Activated CD8-positive, alpha-beta memory T cell treated with anti-CD3 and anti-CD28 coated beads for 1 hour (primary cell): ENCODE measurements at places on chromosomes 16 and 17.

DNA sequence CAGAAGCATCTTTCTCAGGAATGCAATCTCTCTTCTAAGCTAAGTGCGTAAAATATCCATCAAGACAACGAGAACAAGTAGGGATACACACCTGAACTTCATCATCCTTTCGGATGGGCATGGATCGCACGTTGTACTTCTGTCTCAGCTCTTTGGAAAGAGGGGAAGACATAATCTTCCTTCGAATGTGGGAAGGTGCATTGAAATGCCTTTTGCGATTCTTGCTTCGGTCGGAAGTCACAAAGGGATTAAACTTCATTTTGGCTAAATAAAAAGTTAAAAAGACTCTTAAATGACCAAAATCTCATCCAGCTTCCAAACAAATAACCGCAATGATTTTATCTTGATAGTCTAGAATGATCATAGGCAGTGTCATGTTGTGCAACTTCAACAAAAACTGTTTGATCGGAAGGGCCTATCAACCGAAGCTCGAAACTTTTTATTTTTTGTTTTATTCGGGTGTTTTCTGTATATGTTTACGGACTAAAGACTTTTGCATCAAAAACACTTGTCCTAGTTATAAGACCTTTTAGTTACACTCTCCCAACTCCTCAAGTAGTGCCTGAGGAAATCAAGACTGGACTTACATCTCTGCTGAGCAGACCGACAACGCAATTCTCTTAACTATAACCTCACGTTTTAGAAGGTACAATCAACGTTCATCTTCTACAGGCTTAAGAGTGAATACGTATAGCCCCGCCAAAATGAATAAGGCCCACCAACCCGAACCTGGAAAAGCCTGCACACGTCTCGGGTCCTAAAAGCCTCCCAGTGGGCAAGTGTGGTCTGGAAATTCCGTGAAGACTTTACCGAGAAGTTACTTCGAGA lies 727 bp downstream of the RPL26 start:
- DNase-seq, result no peak

GRCh38 chr16:53681354-53681753 lies 22.3 kb downstream of the RPGRIP1L start:
- DNase-seq, result no peak

DNA sequence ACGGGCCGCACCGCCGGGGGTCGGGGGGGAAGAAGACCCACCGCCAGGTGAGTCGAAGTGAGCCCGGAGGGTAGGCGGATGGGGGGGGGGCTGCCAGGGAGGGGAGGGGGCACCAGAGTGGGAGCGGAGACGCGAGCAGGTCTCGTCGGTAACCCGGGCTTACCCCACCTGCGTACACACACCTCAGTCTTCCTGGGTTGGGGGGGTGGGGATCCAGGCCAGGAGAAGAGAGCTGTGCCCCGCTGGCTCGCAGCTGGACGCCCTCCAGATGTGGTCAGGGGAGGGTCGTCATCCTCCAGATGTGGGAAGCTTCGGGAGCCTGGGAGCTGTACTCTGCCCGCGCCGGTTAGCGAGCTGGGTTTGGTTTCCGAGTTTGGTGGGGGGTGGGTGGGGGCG lies 1.2 kb downstream of the CACNA1G start:
- DNase-seq, result no peak

- no peak for DNase-seq
These were observed 679.7 kb upstream of the SOX9 start for GRCh38 chr17:71441098-71441497.

DNA sequence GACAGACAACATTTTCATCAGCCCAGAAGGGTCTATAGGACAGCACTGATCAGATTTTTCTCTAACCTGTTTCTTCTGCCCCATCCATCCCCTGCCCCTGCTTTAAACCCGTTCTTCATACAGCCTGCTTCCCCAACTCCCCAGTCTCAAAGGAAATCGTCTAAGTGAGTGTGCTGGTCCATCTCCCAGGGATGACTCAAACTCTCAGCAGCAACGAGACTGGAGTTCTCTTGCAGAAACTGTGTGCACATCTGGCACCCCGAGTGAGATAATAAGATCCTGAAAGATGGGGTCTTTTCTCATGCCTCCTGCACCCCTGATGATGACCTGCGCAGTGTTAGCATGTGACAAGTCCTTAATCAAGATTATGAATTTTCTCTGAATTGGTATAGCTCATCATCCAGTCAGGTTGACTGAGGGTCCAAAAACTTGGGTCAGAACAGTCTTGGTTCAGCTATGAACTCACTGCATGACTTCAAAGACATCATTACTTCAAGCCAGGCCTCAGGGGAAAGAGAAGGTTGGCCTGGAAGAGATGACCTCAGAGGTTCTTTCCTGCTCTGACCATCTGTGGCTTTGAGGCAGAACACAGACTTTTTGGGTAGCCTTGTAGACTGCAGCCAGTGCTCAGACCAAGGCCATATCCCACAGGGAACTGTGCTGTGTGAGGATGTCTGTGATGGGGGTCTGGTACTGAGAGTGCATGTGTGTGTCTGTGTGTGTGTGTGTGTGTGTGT lies 117.9 kb downstream of the SPACA3 start:
- no peak for DNase-seq

- DNase-seq, result no peak
These were observed 2.5 kb downstream of the GRIN2C start for GRCh38 chr17:74857191-74857590.

GRCh38 chr16:15983898-15984297 lies 34.5 kb downstream of the ABCC1 start:
- no peak for DNase-seq

DNA sequence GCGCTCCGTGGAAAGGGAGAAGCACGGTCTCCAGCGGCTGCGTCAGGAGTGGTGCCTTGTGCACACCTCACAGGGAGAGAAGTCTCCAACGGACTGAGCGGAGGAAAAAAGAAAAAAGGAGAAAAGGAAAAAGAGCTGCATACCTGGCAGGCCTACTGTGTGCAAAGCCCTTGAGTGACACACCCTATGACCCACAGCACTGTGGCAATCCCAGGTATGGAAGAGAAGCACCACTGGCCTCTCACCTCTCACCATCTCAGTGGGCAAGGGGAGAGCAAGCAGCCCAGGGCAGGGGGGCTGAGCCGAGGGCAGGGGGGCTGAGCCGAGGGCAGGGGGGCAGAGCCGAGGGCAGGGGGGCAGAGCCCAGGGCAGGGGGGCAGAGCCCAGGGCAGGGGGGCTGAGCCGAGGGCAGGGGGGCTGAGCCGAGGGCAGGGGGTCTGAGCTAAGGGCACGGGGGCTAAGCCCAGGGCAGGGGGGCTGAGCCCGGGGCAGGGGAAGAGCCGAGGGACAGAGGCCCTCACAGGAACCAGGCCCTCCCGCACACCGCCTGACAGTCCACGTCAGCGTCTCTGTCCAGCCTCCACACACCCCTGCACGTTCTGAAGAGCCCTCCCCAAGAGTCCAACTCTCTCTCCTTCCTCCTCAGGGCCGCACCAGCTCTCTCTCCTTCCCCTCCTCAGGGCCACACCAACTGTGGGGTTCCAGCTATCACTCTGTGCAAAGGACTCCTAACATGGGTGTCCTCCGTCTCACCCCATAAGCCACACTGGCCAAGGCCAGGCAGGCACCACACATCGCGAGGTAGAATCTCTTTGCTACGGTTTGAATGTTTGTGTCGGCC lies 105.8 kb downstream of the ZNF778 start:
- no peak for DNase-seq

GRCh38 chr17:40218006-40218739 lies 931 bp upstream of the WIPF2 start:
- no peak for DNase-seq

DNA sequence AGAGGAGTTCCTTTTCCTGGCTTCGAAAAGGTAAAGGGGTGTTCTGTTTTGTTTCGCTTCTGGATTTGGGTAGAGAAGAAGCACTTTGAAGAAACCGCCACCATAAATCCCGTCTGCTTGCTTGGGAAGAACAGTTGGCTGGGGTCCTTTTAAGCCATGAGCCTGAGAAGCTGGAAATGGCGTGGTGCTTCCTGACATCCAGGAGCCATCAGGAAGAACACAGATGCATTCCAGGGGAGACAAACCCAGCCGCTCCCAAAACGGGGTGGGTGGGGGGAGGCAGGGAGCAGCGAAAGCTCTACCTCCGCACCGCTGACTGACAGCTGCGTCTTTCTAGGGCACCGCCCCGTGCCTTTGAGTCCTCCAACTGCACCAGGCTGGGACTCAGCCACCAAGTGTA lies 91.6 kb downstream of the ZDHHC7 start:
- DNase-seq, result no peak

DNA sequence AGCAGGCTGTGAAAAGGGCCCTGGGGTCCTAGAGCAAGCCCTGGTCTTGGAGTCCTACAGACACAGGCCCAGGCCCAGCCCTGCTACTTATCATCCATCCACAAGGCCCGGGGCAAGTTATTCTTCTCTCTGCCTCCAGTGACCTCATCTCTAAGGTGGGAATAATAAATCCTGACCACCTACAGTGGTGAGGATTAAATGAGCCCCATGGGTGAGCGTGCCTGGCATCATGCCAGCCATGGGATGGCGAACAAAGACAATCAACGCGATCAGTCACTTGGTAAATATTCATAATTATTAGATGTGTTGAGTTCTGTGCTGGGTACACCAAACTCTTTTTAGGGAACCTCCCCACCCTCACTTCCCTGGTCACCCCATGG lies 5.5 kb downstream of the KRT15 start:
- DNase-seq, result no peak

DNA sequence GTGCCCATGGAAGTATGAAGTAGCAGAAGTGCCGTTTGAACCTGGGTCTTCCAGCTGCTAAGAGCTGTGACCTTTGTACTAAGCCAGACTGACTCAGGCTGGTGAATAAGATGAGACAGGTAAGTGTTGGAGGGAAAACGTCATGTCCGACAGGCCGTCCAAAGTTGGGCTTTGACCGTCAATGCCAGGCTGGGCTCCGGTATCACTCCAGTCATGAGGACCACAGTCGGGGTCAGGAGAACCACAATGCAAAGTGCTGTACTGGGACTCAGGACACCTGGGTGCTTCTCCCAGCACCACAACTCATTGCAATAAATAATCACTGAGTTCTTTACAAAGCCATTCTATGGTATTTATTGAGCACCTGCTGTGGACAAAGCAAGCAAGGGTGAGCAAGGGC lies 268.6 kb downstream of the HAPSTR1 start:
- DNase-seq, result no peak

- no peak for DNase-seq
These were observed 4.7 kb downstream of the ABAT start for GRCh38 chr16:8679151-8679550.

DNA sequence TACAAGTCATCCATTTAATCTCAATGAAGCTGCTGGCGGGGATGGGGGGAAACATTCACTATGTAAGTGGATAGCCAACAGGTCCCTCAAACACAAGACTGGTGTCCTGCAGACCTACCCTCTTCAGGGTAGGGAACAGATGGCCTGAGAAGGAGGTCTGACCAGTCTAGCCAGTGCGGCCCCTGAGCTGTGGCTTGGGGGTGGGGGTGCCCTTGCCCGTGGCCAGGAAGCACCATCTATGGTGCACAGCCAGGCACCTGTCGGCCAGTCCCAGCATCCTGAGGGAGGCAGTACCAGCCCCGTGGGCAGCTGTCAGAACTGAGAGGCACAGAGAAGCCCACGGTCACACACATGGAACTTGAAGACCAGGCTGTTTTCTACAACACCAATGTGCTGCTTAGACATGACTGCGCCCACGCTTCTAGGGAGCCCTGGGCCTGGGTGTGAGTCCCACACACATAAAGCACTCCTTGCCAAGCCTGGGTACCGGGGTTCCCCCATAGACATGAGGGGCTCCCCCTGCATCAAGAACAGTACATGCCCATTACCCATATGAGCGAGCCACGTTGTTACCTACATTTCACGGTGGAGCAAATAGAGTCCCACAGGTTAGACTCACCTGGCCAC lies 40.9 kb downstream of the RMI2 start:
- DNase-seq, result no peak

GRCh38 chr17:4161967-4162305 lies 18.9 kb downstream of the CYB5D2 start:
- no peak for DNase-seq

GRCh38 chr17:15341385-15341849 lies at the start of gene TEKT3:
Gene TEKT3 (minus strand): TSS chr17:15341597. CDS start chr17:15331585, 10,012 bp downstream.
- DNase-seq, result no peak

GRCh38 chr16:10561425-10561824 lies 19.0 kb downstream of the EMP2 start:
- DNase-seq, result no peak

DNA sequence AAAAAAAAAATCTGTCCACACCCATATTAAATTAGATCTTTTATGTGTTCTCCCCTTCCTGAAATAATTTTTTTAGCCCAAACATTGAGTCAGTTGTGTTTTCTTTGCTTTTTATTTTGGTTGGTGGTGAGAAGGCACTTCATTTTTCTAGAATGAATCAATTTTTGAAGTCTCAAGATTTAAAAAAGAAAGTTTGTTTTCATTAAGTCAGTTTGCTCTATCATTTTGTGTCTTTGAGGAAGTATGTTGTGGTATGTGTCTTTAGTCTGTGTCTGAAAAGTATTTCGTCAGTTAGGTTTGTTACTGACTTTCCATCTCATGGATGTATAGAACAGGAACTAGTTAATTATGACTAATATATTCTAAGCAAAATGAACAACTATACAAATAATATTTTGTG lies 3.8 kb downstream of the IGF2BP1 start:
- no peak for DNase-seq

GRCh38 chr16:9203956-9204355 lies 112.5 kb downstream of the HAPSTR1 start:
- no peak for DNase-seq

GRCh38 chr17:81735264-81736102 lies 23.4 kb downstream of the SLC25A10 start:
- DNase-seq, result no peak

DNA sequence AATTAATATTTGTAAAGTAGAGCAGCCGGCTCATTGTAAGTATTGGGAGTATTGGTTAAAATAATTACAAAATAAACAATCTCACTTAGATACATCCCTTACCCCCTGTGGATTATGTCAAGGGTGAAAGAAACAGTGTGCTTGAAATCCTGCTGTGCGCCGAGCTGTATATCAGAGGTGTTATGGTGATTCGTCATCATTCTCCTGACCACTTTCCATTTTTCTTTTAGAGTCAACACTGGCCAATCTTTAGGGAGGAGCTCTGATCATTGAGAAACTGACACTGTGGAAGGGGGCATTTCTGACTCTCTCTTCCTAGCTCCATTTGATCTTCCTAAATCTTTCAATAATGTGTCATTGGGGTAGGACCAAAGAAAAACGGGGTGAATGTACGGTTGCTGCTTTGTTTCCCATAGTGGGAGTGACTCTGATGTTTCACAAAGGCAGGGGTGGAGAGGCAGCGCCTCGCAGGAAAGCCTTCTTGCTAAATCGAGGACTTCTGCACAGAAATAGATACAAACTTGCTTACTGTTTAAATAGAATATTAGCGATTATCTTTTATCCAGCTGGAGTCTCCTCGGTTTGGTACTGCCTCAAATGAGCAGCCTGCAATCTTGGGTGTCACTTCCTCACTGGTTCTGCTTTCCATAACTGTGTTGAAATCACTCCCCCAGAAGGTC lies 123.4 kb downstream of the PRKCB start:
- DNase-seq, result no peak
